Left cardiac atrium (tissue), 4 donors: ENCODE measurements at places on chromosomes 3 and 15. TPM values are rescaled to one million over a fixed set of nuclear protein-coding genes. Genes with fewer than 3 reads are reported as not detected.
A peak's percentile ranks its signal among the peaks of the same experiment; 100 is the strongest.

- DNase-seq, result no peak
Observed at GRCh38 chr15:25541228-25541627, 102.4 kb upstream of the UBE3A start.

- DNase-seq, result no peak
Observed at GRCh38 chr3:104879919-104880318, 486.8 kb upstream of the ALCAM start.

The SPINK8 gene
- not detected for total RNA-seq

GRCh38 chr3:188176476-188176875 is 22.5 kb downstream of the LPP start:
- no peak for DNase-seq

- no peak for DNase-seq
Observed at GRCh38 chr3:127328421-127328820, 40.6 kb upstream of the PRR20G start.

DNA sequence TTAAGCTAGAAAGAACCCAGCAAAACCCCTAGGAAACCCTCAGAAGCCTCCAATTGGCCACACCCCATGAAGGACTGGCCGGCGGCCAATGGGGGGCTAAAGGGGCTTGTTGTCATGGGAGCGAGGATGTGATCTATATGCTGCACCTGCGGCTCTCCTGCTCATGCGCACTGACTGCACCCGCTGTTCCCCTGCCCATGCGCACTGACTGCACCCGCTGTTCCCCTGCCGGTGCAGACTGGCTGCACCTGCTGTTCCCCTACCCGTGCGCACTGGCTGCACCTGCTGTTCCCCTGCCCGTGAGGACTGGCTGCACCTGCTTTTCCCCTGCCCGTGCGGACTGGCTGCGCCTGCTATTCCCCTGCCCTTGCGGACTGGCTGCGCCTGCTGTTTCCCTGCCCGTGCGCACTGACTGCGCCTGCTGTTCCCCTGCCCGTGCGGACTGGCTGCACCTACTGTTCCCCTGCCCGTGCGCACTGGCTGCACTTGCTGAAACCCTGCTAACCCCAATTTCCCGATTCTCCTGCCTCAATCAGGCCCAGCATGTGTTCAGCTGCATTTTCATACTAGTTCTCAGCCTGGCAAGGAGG is 16.8 kb upstream of the MCCC1 start:
- DNase-seq, result no peak

DNA sequence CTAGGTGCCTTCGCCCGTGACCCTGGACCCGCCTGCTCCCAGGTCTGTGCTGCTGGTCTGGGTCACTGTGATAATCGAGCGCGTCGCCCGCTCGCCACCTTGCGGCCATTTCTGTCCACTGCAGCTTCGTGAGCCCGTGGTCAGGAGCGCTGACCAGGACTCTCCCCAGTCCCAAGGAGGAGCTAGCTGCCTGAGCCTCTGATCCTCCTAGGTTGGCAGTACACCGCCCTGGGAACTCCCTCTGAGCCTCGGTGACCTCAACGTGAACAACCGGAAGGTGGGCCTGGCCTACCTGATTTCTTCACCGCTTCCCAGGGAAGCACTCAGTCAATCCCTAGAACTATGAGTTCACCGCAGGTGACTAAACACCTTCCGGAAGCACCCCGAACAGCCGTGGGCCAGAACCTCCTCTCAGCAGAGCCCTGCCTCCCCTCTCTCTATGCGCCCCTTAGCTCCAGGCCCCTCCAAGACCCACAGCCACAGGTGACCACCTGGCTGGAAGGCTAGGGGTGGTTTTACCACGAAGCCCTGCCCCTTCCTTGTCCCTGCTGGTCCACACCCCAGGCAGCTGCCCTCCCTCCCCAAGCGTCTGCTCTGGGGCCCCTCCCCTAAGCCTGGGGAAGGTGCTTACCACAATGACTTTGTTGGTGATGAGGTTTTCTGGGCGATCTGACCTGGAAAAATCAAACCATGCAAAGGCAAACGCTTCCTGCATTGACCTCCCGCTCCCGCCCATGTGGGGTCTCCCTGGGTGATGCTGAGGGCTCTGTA is 9.7 kb downstream of the PLA2G4D start:
- DNase-seq, result peak; percentile 69

The RHCG gene
- 0.15 TPM for total RNA-seq

DNA sequence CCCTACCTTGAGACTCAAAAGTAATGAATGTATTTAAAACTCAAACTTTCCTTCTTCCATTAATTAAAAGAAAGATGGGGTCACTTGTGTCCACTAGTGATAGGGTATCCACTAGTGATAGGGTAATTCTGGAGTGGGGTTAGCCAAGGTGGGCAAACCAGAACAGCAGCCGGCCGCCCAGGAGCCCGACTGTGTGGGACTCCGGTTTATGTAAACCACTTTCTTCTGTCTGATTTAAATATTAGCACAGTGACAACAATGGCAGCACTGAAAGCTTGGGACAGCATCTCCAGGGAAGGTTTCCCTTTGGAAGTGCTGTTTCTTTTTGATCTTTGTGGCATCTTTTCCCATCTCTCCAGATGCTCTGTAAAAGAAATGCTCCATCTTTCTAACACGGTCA is 722 bp downstream of the MYZAP start:
- DNase-seq, result no peak

The CA12 gene
- 2.3 TPM for total RNA-seq

- no peak for DNase-seq
Observed at GRCh38 chr3:27078246-27078913, 290.8 kb downstream of the NEK10 start.

The SLC22A13 gene
- total RNA-seq, result 0.18 TPM

The ISG20 gene
- 4.0 TPM for total RNA-seq

The TMA7 gene
- total RNA-seq, result 238 TPM

The P2RY1 gene
- total RNA-seq, result 2.8 TPM

The TMEM108 gene
- total RNA-seq, result 7.7 TPM

DNA sequence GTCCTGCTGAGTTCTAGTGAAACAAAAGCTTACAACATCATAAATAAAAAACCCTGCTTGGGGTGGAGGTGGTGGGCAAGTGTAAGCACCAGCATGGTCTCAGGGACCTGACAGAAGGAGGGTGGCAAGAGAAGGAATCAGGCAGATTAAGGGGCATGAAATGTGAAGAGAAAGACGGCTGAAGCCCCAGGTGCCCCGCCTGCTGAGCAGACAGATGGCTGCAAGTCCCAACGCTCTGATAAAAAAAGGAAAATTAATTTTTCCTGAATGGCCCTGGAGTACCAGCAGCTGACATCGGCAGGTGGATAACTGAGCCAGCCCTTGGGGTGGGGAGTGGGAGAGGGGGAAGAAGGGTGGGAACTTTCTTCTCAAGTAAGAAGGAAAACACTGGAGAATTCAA is 137.9 kb downstream of the XXYLT1 start:
- DNase-seq, result no peak

- no peak for DNase-seq
Observed at GRCh38 chr3:76311941-76312340, 526.6 kb upstream of the ZNF717 start.
